Cortex of kidney (tissue), 1 donor: ENCODE measurements at places on chromosomes 2 and 18.

GRCh38 chr2:127050803-127051115, 56.2 kb downstream of the BIN1 start:
- DNase-seq, result no peak

- no peak for DNase-seq
These were observed 261.1 kb downstream of the KCNE4 start for GRCh38 chr2:223313101-223313500.

GRCh38 chr18:66662632-66663031, 58.7 kb upstream of the CDH19 start:
- DNase-seq, result no peak

- DNase-seq, result no peak
These were observed 384.2 kb upstream of the SALL3 start for GRCh38 chr18:78595453-78595852.

- DNase-seq, result no peak
These were observed 464.2 kb upstream of the NRP2 start for GRCh38 chr2:205218056-205218455.
